ENCODE measurements at places on chromosomes 1 and 21.

GRCh38 chr1:67684526-67685066, 405 bp upstream of the GADD45A start:
- no peak for DNase-seq

DNA sequence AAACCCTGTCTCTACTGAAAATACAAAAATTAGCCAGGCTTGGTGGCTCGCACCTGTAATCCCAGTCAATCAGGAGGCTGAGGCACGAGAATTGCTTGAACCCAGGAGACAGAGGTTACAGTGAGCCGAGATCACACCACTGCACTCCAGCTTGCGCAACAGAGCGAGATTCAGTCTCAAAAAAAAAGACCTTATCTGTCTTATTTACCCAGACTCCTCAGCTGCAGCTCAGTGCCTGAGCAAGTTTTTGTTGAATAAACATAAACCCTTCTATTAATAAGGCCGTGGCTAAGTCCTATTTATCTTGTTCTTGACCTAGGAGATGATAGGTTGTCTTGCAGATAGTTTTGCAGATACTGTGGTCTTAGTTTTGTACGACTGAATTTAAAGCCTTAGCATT, 136.4 kb upstream of the TMEM51 start:
- DNase-seq, result no peak

- DNase-seq, result peak; percentile 76
These were observed at the start of gene SAMD13 for GRCh38 chr1:84301004-84301784. SAMD13 (plus strand) TSS chr1:84301708; CDS start chr1:84303235, 1,527 bp downstream.

- DNase-seq, result no peak
These were observed 579.6 kb upstream of the ZRANB2 start for GRCh38 chr1:71660411-71660810.

- no peak for DNase-seq
These were observed 50.7 kb upstream of the ID3 start for GRCh38 chr1:23609971-23610370.

GRCh38 chr1:69688193-69688592, 120.5 kb downstream of the LRRC7 start:
- no peak for DNase-seq

DNA sequence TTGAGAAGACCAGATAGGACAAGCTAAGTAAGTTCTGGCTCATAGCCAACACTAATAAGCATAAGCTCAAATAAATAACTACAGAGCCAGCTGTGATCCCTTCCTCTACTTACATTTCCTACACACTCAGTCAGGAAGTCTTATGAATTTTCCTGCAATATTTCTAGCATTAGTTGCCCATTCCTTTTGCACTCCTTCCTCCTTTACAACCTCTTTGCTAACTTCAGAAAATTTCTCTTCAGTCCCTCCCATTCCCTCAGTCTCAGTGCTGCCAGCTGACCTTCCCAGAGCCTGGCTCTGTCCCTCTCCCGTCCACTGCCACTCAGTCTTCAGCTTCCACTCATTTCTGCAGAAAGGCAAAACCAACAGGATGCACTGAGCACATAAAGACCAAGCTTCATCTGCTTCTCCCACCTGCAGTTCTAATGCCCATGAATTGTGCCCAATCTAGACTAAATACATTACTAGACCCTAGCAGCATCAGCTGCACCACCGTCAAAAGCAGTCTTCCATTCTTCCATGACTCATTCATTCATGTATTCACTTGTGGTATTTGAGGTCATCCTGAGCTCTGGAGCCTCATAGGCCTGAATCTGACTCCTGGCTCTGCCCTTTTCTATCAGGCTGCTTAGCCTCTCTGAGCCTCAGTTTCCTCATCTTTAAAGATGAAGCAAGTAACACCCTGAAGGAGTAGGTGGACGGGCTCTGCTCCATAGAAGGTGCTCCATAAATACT, 54.6 kb upstream of the SIPA1L2 start:
- no peak for DNase-seq

GRCh38 chr1:56394298-56394697, 185.1 kb downstream of the PLPP3 start:
- DNase-seq, result no peak

GRCh38 chr1:154906621-154907081, 29.9 kb downstream of the PMVK start:
- peak; percentile 8 for DNase-seq

GRCh38 chr1:18103788-18104421, 3.7 kb upstream of the IGSF21 start:
- DNase-seq, result no peak

GRCh38 chr21:29751473-29752185, 188.2 kb downstream of the GRIK1 start:
- DNase-seq, result no peak

DNA sequence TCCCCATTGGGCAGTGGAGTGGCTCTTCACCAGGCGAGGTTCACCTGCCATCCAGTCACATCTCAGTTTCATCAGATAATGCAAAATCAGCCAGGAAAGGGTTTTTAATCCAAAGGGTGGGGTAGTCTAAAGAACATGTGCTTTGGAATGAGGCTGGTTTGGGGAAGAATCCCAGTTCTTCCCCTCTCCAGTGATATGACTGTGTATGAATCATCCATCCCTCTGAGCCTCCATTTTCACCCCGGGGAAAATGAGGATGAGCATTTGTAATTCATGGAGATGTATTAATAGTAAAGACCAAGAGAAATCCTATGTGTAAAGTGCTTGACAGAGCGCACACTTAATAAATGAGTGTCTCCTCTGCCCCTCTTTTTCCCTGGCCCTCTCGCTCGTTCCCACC, 215.1 kb upstream of the FGGY start:
- no peak for DNase-seq

DNA sequence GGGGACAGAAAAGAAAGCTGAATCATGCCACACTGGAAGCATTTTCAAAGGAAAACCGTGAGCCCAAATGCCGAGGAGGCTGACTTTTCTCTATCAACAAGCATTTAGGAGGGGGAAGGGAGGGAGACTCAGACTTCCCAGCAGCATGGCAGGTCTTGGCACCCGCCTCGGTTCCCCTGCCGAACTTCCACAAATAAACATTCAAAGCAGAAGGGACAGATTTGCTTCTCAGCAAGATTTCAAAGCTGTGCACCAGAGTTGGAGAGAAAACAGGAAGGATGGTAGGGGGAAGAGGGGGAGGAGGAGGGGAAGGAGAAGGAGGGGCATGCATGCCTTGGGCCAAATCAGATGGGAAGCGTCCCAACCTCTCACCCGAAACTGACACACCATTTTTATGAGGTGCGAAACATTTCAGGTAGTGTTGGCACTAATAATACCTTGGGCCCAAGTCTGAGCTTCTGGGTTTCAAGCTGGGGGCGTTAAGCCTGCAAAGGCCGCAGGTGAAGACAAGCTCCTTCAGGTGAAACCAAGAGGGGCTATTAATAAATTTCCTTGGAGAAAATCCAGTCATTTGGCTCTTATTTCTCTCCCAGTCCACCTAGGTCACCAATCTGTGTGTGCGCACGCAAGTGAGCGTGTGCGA, 26.4 kb downstream of the ABCA4 start:
- DNase-seq, result no peak

- DNase-seq, result no peak
These were observed 29.5 kb downstream of the HLX start for GRCh38 chr1:220908757-220909156.

GRCh38 chr1:223155153-223155552, 12.1 kb upstream of the TLR5 start:
- no peak for DNase-seq

GRCh38 chr21:45873866-45874265, 107.7 kb upstream of the COL6A1 start:
- DNase-seq, result no peak

DNA sequence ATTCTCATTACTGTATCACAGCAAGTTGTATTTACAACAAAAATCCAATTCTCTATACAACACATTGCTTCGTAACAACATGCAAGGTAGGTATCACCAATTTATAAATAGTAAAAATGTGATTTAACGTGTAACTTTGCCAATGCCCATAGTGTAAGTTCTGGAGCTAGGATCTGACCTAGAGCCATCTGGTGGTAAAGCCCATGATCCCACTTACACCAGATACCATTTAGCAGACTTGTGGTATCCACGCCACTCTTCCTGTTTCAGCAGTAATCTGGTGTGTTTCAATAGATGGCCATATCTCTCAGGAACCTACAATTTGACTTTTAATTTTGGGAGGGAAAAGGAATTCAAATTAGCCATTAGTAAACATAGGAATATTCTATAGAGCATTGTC, 10.2 kb downstream of the SETSIP start:
- DNase-seq, result no peak

DNA sequence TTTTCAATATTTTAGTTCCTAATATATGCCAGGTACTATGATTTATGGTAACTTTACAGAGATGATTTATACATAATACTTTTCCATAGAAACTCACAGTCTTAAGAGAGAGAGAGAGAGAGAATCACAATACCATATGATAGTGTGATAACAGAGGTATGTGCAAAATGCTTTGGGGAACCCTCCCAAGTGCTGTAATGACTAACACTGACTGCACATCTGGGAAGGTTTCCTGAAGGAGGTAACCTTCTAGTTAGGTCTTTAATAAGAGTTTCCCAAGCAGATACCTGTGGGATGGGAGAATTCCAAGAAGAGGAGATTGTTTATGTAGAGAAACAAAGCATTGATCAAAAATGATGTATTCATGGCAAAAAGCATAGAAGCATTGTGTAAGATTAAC, 34.6 kb upstream of the PIGC start:
- no peak for DNase-seq

DNA sequence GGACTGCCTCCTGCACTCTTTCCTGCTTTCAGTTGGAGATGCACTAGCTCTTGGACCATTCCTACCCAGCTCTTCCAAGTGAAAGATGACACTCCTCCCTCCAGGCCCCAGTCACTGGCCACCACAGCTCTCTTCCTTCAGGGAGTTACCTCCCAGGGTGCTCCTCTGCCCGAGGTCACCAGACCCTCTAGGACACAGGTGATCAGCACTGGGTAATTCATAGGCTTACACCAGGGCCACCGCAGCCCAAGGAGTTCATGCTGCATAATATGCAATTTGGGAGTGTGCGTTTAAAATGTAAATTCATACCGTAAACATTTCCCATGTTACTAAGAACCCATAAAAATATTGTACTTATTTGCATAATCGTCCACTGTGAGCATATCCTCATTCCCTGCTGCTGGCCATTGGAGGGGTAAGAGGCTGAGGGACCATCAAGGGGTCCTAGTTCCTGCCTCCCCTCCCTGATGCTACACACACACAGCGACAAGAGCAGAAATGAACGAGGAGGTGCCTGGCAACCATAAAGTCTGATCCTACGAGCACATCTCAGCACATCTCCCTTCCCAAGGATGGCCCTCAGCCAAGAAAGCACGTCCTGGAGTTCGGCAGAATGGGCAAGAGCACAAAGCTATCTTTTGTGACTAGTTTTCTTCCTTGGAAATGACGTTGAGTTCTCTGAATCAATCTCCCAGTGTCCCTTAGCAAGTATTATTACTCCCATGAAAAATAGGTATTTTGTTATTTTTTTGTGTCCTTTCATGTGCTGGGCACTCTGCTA, 222.9 kb upstream of the RAB4A start:
- no peak for DNase-seq

GRCh38 chr21:45351526-45352275, 53.3 kb upstream of the COL18A1 start:
- DNase-seq, result no peak

DNA sequence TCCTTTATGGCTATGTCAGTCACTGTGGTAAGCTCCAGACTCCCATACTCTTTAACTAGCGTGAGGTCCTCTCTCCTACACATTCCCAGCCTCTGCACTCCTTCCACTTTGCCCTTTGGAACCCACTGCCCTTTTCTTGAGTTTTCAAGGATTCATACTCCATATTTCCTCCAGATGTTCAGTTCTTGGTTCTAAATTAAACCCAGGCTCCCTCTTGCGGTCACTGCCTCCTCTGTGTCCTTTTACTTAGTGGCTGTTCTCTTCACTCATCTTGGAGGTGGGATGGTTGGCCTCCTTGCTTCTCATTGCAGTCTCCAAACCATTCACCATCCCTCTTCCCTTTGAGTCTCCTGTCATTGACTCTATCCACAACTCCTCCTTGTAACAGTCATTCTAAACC, 208.1 kb downstream of the TGFB2 start:
- DNase-seq, result no peak

DNA sequence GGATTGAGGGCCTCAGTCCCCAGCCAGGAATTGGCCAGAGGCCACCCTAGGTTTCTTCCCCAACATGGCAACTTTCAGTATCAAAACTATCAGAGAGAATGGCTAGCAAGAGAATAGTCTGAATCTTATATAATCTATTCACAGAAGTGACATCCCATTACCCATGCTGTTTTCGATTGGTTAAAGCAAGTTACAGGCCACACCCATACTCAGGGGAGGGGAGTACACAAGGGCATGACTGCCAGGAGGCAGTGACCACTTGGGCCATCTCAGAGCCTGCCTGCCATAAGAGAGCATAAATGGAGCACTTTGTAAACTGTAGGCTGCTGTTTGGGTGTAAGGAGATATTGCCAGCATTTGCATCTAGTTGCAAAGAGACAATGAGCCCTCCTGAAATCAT, 65.4 kb downstream of the FAM163A start:
- DNase-seq, result no peak

GRCh38 chr1:238329671-238330070, 438.9 kb upstream of the ZP4 start:
- DNase-seq, result no peak

DNA sequence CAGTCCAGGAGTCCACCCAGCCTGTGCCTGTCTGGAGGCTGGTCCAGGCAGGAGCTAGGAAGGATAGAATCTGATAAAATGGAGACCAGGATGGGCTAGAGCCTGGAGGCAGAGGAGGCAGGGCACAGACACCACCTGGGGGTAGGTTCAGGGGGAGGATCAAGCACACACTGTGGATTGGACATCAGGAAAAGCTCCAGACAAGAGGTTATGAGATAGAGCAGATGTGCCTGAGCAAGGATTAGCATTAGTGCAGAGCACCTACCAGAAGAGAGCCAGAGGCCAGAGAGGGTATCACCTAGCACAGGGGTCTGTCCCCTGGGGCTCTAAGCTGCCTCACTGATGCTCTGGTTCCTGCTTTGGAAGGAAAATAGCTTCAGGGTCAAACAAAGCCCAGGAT, 216.7 kb upstream of the ZC3H12A start:
- DNase-seq, result no peak

- DNase-seq, result no peak
These were observed 41.5 kb downstream of the KCTD3 start for GRCh38 chr1:215608646-215609045.

DNA sequence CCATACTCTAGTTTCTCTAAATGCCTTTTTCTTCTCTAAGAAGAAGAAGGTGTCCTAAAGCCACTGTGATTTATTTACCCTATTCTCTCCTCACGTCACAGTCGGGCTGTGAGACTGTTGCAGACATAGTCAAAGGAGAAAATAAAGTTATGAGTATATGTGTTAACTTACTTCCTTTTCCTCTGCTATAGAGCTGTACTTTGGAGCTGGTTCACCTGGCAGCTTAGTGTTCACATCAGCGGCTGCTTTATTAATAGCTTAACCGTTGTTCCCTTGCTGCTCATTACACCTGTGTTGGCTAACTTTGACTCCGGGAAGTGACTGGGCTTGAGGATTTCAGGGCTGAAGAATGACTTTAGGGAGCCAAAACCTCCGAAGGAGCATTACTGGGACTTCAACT, 3.6 kb downstream of the PFKFB2 start:
- no peak for DNase-seq

DNA sequence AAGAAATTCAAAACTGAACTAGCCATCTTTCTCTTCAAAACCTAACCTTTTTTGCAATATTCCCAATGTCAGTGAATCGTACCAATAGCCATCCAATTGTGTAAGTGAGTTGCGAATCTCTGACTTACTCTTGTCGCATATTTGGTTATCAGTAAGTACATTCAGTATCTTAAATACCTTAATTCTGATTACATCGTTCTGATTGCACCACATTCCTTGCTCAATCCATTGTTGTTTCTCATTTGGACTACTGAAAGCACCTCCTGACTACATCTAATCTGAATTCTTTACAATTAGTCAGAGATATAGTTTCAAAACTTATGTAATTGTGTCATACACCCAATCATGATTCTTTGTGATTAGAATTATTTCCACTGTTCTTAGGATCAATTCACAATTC, 16.8 kb upstream of the BRINP3 start:
- no peak for DNase-seq

Measured in activated naive CD4-positive, alpha-beta T cell treated with anti-CD3 and anti-CD28 coated beads for 36 hours (primary cell).